ENCODE measurements at places on chromosomes 16 and 17.

DNA sequence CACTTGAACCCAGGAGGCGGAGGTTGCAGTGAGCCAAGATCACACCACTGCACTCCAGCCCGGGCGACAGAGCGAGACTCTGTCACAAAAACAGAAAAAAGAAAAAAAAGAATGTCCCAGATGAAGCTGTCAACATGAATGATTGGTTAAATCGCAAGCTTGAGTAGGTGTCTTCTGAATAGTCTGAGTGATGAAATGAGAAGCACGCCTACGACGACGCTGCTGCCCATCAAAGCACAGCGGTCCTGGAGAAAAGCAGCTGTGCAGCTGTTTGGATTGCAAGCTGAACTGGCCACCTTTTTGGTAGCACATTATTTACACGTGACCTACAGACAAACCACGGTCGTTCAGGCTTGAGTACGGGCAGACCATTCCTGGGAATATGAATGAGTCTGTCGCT is 12.5 kb downstream of the ADCY9 start:
- DNase-seq, result no peak

- DNase-seq, result no peak
These were observed 118.3 kb upstream of the FOXF1 start for GRCh38 chr16:86391984-86392383.

- no peak for DNase-seq
These were observed 1.0 kb downstream of the VEZF1 start for GRCh38 chr17:57986841-57987580.

- no peak for DNase-seq
These were observed 1.3 kb upstream of the CCDC92B start for GRCh38 chr17:2750721-2751120.

GRCh38 chr17:28131599-28131998 is 89.1 kb downstream of the NLK start:
- DNase-seq, result no peak

DNA sequence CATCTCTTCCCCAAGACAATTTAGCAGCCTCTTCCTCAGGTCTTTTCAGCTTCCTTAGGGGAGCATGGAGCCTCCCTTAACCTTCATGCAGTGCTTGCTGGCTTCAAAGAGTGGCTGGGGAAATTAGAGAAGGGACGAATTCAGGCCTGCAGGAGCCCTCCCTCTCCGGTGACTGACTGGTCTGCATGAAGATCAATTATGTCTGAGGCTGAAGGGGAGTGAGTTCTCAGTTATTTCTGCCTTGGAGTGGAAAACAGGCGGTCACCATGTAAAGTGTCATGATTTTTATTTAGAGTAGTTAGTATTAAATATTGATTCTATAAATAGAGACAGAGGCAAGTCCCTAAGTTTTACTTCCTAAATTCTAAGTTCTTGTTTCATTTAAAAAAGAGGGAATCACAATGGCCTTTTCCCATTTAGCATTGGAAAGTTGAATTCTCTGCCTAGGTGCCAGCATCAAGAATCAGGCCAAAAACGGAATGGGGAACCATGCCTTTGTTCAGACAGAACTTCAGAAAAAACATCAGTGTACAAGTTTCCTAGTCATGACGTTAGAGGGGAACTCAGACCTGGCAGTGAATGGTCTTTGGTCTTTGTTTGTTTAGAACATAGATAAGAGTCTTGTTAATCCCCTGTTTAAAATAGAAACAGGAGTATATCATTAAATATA is 4.4 kb downstream of the GABARAPL2 start:
- DNase-seq, result no peak

- DNase-seq, result no peak
These were observed 19.9 kb downstream of the CRAMP1 start for GRCh38 chr16:1631931-1632637.

- no peak for DNase-seq
These were observed 38.7 kb upstream of the NFAT5 start for GRCh38 chr16:69526831-69527655.

- no peak for DNase-seq
These were observed 95.1 kb upstream of the CDH5 start for GRCh38 chr16:66271074-66272060.

DNA sequence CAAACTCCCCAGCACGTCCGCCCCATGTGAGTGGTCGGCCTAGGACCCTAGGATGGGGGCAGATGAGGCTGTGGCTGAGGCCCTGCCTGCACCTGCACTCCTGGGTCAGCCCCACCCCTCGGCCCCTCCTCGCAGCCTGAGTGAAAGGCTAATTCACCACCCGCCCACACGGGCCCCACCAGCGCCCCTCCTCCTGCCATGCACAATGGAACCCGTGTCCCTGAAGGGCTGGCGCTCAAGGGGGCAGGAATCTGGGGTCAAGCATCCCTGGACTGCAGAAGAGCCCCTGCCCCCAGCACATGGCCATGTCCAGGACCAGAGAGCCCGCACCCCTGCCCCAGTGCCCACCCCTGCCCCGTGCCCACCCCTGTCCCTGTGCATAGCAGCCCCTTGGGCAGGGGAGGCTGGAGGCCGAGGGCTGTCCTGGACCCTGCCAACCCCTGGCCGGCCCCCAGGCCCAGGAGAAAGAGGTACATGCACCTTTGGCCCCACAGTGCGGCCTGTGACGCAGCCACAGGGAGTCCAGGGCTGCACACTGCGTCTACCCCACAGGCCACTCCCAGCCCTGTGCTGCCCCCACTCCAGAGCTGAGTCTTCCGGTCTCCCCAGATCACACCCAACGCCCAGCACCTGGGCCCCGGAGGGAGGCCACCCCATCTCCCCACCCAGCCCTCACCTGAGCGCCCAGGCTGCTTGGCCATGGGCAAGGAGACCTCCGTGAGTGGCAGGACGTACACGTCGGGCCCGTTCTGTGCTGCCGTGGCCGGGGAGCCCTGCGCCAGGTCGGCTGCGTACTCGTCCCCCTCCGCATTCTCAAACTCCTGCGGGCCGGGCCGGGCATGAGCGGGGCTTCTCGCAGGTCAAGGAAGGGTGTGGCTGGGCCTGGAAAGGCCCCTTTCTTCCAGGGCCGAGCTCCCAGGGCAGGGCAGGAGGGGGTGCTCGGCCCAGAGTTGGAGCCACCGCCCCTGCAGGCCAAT is 34.6 kb upstream of the PVALEF start:
- no peak for DNase-seq

DNA sequence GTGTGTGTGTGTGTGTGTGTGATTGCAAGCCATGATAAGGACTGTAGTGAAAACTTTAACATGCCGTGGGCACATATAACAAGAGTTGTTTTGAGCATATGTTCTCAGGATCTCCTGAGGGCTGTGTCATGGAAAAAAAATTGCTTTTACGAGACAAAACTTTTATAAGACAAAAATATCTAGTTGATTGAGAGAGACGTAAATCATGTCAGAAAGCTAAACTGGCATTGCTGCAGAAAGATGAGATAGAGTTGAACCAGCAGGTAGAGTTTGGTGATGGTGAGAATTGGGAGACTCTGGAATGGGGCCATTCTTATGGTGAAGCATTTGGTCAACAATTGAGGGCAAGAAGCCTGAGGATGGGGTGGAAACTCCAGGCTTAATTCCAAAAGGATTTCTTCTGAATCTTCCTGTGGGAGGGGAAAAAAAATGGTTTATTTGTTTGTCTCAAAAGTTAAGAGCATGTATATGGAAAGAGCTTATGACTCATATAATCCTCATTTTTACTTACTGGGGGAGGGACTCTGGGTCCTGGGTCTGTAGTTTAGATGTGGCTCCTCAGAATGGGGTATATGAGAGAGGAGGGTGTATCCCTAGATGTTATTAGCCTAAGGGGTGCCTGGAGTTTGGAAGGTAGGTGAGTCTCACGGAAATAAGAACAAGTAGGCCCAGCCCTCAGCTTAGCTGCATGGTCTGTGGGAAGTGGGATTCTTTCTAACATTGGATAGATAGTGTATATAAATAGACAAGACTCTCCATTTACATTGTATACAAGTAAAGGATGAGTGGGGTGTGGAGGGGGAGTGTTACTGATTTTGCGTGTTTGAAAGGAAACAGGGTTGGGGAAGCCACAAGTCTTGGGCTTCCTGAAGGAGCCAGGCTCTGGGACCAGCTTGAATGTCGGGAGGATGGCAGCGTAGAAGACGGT is 7.1 kb downstream of the MINK1 start:
- DNase-seq, result no peak

DNA sequence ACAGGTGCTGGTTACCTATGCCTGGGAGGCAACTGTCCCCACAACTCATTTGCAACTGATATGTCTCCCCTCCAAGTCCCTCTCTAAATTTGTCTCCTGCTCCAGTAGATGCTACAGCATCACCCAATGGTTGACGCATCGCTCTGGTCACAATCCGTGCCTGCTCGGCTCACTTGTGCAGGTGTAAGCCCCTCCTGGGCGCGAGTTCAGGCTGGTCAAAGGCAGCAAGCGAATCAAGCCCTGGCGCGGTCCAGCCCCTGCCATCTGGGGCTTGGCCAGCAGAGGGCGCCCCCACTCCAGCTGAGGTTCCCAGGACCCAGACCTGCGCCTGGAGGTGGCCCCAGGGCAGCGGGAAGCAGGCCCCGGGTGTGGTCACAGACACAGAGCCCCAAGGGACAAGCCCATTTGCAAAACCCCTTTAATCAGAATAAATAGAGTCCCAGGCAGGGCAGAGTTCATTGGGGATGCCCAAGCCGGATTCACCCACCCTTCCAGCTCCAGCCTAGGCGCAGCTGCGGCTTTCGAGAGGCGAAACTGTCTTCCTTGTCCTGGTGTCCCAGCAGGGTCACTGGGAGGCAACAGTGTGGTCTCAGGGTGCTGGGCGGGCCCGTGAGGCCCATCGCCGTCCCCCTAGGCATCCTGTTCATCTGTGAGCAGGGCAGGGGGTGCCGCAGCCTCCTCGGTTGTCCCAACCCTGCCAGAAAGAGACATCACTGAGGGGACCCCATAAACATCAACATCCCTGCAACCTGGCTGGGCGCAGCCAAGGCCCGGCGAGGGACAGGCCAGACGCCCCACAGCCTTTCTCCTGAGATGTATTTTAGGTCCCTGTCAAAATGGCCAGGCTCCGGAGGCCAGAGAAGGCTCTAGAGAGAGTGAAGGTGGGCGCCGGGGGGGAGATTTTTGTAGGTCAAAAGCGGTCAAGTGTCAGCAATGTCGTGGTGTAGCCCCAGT is 15.8 kb downstream of the TMC6 start:
- no peak for DNase-seq

All from activated CD8-positive, alpha-beta memory T cell treated with anti-CD3 and anti-CD28 coated beads for 48 hours (primary cell).